ENCODE measurements at places on chromosomes 12 and 14.
A peak's percentile ranks its signal among the peaks of the same experiment; 100 is the strongest.

DNA sequence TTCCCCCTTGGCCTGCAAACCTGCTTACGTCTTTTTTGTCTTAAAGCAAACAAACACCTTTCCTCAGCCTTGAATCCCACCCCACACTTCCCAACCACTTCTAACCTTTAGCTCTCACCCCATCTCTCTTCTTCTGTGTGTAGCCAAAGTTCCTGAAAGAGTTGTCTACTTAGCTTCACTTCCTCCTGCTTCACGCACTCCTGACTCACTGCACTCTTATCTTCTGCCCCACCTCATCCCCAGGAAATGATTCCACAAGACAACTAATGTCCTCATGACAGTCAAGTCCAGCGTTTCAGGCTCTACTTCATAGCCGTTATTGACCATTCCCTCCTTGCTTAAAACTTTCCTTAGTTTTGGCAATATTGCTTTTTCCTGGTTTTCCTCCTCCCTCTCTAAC, 22.4 kb downstream of the EIF2B2 start:
- no peak for DNase-seq

DNA sequence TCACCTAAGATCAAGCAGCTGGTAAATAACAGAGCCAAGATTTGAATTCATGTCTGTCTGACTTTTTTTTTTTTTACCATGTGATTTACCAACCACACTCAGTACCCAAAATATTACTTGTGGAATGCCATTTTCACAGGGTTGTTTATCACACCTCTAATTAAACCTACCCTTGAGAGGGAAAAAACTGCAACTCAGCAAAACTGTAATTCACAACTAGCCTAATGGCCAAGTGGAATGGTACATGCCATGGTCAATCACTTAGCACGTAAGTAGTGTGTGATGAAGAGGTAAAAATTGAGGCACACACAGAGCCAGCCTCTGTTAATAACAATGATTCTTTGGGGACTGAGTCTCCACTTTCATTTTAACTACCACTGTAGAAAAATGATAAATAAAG, 412.9 kb upstream of the GARIN6 start:
- DNase-seq: no peak

GRCh38 chr14:100246809-100247428, 8.0 kb downstream of the YY1 start:
- no peak for DNase-seq

GRCh38 chr14:23443881-23444280, 8.4 kb upstream of the MYH7 start:
- DNase-seq: no peak

- no peak for DNase-seq
These were observed 21.1 kb downstream of the KRT18 start for GRCh38 chr12:52969828-52970569.

DNA sequence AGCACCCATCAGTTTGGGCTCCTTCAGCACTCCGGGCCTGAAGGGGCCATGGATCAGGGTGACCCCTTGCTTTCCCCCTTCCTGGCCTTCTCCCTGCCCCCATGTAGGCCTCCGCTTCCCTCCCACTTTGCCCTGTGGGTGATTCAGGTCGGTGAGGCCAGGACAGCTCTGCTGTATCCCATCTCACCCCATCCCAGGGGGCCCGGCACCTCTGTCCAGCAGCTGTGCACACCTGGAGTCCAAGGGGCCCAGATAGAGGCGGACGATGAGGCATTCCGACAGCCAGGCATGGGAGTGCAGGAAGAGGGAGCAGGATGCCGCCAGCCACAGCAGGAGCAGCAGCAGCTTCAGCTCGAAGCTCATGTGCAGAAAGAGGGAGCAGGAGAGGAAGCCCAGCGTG, 11.4 kb downstream of the LTB4R start:
- DNase-seq: no peak

GRCh38 chr14:35409595-35409994, 5.0 kb upstream of the NFKBIA start:
- DNase-seq: no peak

GRCh38 chr12:56565510-56566101, 44.0 kb downstream of the RBMS2 start:
- no peak for DNase-seq

GRCh38 chr12:28851781-28852180, 297.3 kb upstream of the FAR2 start:
- DNase-seq: no peak

GRCh38 chr14:87450193-87450592, 542.8 kb downstream of the GALC start:
- DNase-seq: no peak

- DNase-seq: peak; percentile 3
These were observed 103.2 kb downstream of the SLC38A4 start for GRCh38 chr12:46722394-46723185.

- no peak for DNase-seq
These were observed at the start of gene ASB2 for GRCh38 chr14:93976477-93977057. Gene ASB2 (minus strand): TSS chr14:93976570. CDS start chr14:93964539, 12,031 bp downstream.

DNA sequence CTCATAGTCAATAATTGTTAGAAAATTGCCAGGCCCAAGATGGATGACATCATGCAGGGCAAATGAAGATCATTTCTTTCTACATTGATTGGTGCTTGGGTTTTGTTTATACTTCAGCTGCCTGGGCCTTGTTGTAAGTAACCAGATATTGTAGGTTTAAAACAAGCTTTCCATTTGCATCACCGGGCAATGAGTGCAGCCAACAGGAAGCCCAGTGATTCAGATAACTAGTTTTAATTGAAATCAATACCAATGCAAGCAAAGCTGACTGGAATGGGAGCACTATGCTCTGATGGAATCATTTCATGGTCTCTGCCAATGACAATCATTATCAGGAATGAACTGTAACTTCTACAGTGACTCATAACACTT, 279.3 kb downstream of the DUSP6 start:
- no peak for DNase-seq

DNA sequence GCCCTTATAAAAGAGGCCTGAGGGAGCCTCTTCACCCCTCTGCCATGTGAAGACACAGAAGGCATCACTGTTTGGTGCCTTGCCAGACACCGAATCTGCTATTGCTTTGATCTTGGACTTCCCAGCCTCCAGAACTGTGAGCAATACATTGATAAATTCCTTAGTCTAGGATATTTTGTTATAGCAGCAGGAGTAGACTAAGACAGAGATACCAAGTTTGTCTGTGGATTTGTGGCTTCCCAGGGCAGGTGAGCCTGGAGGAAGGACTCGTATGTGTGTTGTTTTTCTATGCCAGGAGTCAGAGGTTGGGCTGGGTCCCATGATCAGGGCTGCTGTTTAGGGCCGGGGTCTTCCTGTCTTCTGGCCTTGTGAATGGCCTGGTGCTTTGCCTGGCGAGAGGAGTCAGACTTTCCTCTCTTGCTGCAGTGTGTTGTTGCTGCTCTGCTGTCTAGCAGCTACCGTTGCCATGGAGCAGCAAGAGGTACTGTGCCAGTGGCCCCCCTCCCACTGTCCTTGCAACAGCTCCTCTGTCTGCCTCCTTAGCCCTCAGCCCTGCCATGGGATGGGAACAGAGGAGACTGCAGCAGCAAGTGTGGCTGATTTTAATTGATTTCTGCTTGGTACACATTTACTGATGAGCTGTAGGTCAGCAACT, 111.2 kb downstream of the CHST11 start:
- DNase-seq: no peak

DNA sequence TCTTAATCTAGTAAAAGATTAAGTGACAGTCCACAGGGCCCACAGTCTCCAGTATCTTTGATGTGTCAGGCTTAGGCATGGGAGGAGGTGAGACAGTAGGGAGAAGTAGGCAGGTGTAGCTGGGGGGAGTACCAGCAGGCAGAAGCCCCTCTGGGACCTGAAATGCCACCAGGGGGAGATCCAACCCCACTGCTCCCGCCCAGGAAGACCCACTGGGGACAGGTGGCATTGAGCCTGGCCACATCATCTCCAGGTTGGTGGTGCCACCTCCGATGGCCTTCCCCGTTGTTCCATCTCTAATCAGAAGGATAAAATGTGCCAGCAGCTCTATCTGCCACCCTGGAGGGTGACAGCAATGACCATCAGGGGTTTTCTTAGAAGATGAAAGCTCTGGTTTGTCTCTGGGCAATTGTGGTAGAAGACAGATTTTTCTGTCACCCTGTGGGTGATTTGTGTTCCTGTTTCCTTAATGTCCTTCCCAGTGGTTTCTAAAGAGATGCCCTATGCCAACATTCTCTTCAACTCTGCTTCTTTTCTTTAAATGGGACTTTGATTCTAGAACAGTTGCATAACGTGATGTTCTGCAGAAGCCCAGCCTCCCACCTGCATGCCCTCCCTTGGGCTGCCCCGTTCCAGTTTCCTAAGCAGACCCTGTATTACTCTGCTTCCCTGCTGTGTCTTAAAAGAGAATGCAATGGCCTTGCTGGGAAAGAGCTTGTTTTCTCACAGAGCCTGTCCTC, 12.3 kb upstream of the SERPINA12 start:
- no peak for DNase-seq

DNA sequence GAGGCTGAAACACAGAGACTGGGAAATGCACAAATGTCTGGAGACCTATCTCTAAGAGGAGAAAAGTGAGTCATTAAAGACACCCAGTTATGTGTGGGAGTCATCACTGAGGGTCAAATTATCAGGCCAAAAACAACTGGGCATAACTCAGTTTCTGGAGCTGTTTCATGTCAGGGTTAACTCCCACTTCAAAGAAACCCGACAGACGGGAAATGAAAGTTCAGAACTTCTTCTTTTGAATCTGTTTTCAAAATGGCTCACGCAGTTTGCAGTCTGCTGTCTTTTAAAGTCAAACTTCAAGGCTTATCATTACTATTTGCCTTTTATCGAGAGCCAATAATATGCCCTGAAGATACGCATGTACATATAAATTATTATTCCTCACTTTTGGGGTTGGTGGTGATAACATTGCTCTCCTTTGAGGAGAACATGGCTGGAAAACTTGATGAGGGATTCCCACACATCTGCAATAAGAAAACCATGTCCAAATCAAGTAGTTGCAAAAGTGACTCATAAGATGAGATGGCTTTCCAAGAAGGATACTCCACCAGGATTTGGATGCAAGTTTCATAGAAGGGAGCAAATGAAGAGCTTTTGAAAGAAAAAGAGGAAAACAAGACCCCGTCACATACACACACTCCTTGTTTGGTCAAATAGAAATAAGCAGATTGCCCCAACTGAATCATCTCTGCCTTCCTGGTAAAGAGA, 341.4 kb downstream of the ADAMTS20 start:
- DNase-seq: no peak

DNA sequence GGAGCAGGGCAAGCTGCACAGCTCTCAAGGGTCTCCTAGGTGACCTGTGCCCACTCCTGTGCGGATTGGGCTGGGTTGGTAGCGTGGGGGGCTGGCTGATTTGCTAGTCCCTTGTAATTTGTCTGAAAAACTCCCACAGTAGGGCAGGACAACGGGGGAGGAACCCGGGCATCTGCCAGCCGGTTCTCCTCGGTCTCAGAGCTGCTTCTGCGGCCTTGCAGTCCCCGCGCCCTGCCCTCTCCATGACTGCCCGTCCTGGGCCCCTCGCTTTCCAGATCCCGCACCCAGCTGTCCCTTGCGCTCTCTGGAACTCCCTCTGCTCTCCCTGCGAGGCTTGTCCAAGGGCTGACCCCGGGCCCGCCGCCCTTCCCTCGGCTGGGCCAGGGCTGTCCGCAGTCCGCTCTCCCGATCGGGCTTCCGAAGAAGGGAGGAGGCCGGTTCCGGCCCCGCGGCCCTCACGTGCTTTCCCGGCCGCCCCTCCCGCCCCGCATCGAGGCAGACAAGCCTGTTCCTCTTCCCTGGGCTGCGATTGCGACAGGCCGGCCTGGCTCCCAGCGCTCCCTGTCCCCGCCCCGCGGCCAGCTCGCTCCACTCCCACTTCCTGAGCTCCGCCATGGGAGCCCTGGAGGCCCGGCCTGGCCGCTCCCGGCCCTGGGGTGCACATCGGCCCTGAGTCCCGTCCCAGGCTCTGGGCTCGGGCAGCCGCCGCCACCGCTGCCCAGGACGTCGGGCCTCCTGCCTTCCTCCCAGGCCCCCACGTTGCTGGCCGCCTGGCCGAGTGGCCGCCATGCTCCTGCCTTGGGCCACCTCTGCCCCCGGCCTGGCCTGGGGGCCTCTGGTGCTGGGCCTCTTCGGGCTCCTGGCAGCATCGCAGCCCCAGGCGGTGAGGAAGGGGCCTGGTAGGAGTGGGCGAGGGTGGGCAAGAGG, at the start of gene LTBR:
TSS of gene LTBR (plus strand) at position 591 of the 927 bp plus-strand sequence. CDS start at position 788, 197 bp downstream.
- no peak for DNase-seq

DNA sequence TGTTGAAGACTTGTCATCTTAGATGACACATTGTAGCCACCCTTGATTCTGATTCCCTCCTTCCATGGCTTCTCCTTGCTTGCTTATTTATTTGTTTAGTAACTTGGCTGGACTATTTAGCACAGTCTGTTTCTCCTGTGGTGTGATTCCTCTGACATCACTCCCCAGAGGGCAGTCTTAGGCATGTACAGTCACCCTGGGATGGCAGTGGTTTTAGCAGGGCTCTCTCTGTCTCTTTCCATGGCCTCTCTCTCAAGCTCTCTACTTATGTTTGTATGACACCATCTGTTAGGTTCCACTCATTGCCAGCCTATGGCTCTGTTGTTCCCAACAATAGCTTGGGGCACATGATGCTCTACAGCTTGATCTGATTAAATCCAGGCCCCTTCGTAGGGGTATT, 158.3 kb downstream of the ADGRD1 start:
- no peak for DNase-seq

DNA sequence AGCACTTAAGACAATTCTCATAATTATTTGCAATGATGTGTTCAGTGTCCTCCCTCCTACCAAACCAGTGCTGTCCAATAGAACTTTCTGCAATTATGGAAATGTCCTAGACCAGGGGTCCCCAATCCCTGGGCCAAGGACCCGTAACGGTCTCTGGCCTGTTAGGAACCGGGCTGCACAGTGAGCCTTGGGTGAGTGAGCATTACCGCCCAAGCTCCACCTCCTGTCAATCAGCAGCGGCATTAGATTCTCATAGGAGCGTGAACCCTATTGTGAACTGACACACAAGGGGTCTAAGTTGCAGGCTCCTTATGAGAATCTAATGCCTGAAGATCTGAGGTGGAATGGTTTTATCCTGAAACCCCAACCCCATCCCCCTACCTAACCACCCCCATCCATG, 3.9 kb downstream of the SVOP start:
- no peak for DNase-seq

DNA sequence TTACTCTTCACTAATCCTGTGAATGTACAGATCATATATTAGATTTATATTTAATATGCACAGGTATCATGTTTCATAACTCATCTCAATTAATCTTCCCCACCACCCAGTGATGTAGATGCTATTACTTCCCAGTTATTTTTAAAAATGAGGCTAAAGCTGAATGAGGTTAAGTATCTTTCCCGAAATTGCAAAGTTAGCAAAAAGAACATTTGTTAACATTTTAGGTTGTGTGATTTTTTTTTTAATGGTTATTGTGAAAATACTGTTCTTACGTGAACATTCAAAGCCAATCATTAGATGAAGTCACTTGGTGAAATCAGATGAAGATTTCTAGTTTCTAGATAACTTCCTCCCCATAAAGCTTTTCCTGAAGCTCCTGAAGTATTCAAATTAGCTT, 186.9 kb upstream of the PLEKHA5 start:
- no peak for DNase-seq

- DNase-seq: no peak
These were observed 241.6 kb upstream of the TMTC1 start for GRCh38 chr12:30025317-30025716.

DNA sequence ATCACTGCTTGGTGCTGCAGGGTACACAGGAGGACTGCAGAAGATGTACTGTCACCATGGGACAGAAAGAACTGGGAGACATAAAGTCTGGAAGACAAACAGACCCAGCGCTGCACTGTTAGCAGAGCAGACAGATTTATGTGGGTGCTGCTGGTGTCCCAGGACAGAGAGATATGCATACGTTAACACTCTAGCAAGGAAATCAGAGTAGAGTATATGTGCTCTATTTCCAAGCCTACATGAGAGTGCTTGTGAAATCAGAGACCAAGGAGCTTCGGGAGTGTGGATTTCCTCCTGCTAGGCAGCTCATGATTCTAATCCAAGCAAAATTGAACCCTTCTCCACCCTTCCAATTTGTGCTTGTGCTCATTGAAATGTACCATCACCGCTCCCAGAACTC, 416.5 kb downstream of the VRK1 start:
- DNase-seq: no peak
